ENCODE measurements at places on chromosomes 16 and 17.

DNA sequence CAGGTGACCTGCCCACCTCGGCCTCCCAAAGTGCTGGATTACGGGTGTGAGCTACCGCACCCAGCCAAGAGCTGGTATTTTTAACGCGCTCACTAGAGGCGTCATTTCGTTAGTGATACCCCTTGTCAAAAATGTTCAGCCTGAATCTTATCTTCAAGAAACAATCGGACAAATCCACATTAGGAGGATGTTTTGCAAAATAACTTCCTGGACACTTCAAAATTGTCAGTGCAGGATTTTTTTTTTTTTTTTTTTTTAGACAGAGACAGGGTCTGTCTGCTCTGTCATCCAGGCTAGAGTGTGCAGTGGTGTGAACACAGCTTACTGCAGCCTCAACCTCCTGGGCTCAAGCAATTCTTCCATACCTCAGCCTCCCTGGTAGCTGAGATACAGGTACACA, 63.0 kb downstream of the RMI2 start:
- DNase-seq = peak; percentile 15

GRCh38 chr16:21083729-21084268, 66.8 kb downstream of the DNAH3 start:
- DNase-seq = peak; percentile 77

DNA sequence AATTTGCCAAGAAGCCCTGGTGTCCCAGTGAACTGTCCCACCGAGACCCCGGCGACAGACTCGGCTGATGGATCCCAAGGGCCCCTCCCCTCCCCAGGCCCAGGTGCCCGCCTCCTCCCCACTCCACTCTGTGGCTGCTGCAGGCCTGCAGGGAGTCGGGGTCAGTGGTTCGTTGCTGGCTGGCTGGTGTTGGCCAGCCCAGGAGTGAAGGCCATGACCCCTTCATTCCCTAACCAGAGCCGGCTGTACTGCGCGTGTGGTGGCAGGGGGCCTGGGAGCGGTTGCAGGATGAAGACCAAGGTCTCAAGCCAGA, 9.2 kb upstream of the TBX2 start:
- no peak for DNase-seq

GRCh38 chr17:37512442-37513068, 22.9 kb downstream of the DUSP14 start:
- no peak for DNase-seq

DNA sequence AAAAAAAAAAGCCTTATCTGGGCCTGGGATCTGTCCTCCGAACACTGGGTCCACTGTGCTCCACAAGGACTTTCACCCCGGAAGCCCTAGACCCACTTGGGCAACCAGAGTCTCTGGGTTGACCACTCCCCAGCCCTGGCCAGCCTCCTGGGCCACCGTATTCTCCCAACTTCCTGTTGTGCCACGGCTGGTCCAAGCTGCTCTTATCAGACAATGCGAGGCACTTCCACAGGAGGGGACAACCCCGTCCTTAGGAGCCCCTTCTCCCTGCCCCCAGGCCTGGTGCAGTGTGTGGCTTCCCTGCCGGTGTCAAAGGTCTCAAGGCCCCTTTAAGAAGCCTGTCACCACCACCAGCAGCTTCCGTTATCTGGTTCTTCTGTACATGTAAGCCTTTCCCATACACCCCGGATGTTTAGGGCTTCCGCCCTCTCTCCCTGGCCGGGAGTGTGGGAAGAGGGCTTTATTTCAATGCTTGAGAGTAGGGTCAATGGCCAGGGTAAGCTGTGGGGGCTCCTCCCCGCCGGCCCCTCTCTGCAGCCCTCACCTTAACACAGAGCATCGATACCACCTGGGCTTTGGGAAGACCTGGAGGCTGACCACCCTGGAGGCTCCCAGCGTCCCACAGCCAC, 313.0 kb downstream of the SEC14L1 start:
- peak; percentile 79 for DNase-seq

DNA sequence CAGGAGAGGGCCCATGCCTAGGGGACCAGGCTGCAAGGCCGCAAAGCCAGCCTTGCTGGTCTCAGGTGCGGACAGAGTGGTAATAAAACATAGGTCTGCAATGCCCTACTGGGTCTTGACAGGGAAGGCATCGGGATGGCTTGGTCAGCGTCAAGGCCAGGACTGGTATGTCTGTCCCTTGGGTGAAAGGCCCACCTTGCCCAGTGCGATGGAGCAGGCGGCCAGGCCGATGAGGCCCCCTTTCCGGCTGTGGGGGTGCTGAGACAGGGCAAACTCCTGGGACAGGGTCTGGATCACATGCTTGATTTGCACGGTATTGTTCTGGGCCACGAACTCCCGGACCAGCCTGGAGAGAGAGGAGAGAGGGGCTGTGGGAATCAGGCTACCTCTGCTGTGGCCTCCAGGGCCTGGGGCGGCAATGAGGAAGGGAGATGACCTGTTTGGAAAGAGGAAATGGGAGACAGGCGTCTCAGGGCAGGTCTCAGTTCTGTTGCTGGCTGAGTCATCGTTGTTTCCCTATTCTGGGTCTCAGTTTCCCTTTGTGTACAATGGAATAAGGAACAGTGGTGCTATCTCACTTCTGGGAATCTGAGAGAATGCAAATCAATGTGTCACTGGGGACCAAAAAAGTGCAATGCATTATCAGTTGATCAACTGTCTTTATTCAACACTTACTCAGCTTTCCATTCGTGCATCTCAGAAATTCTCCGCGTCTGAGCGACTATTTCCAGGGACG, 14.8 kb downstream of the VAC14 start:
- no peak for DNase-seq

DNA sequence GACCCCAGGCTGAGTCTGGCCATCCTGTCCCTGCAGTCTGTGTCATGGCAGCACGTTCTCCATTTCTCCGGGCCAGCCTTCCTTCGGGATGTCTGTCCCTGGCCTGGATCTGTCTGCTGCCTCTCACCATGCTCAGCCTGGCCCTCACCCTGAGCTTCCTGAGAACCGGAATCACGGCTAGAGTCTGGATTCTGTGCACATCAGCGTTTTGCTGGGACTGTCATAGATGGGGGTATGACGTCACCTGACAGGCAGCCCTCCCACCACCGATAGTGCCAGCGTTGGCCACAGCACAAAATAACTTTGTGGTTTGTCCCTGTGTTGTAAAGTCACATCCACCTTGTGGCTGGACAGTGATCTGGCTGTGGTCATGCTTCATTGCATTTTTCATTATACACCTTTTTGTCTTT, 59.2 kb downstream of the B9D1 start:
- DNase-seq = no peak

DNA sequence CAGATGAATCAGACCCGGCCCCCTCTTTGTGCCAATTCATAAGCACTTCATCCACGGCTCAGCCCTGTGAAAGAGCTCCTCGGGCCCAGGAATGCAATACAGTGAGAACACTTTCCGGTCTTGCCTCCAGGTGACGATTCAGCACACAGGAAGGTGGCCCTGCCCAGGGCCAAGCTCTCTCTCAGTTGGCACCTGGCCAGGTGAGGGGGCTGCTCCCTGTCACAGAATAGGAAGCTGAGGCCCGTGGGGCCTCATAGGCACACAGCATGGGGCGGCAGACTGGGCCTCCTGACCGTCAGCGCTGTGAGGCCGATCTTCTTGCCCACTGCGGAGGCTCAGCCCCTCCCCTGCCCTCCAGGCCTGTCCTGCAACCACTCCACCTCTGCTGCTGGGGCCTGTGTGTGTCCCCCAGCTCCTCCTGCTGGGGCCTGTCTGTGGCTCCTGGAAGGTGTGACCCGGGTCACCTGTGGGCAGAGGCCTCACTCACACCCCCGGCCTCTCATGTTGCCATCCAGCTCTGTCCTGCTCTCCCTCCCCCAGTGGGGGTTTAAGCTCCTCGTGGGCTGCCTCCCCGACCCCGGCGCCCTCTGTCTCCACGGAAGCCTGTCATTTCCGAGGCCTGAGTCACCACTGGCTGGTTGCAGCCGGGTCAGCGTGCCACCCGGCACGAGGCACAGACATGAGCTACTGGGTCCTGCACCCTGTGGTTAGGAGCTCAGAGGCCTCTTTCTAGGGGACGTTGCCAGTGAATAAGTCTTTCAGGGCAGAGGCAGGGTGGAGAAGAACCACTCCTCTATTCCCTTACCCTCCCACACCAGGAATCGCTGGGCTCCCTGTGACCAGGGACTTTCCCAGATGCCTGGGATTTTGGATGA, 114.4 kb downstream of the SEC14L1 start:
- no peak for DNase-seq

GRCh38 chr17:75227729-75228128, 22.2 kb downstream of the NUP85 start:
- DNase-seq = no peak

GRCh38 chr17:58316260-58316960, 12.2 kb downstream of the TSPOAP1 start:
- no peak for DNase-seq

- no peak for DNase-seq
Observed at GRCh38 chr17:6138761-6139446, 68.7 kb downstream of the WSCD1 start.

GRCh38 chr17:5931616-5932015, 138.6 kb upstream of the WSCD1 start:
- DNase-seq = no peak

DNA sequence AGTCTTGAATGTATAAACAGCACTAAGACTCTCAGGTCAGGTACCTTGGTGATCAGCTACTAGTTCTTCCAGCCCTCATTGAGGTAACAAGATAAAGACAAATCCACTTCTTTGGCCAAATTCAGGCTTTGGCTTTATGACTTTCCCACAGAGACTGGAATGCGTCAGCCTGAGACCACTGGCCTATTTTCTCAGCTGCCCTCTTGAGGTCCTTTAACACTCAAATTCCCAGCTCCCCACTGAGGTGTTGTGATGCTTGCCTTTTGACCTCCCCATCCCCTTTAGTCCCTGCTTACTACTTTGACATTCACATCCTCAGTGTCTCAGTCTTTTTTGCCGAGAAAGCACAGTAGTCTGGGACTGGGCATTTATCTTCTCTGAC, 10.6 kb downstream of the TNFAIP1 start:
- no peak for DNase-seq

DNA sequence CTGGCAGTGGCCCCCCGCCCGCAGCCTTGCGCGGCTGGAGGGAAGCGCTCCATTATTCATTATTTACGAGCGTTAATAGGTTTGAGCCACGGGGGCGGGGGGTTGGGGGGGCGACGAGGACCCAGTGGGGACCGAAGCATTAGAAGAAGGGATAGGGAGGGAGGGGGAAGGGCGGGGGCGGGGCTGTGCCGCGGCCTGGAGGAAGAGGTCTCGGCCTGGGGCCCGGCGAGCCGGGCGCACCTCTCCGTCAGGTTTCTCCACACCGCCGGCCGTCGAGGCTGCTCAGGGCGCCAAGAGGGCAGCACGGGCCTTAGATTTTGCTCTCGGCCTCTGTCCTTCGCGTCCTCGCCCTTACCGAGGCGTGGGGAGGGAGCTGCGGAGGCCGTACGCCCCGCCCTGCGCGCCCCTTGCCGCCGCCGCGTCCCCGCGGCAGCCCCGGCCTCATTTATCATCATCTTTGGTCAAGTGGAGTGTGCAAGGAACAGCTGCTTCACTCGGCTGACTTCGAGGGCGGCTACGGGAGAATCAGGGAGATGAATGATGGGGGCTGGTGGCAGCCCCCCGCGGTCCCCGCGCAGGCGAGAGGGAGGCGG, 54.2 kb downstream of the SREBF1 start:
- DNase-seq = peak; percentile 32

DNA sequence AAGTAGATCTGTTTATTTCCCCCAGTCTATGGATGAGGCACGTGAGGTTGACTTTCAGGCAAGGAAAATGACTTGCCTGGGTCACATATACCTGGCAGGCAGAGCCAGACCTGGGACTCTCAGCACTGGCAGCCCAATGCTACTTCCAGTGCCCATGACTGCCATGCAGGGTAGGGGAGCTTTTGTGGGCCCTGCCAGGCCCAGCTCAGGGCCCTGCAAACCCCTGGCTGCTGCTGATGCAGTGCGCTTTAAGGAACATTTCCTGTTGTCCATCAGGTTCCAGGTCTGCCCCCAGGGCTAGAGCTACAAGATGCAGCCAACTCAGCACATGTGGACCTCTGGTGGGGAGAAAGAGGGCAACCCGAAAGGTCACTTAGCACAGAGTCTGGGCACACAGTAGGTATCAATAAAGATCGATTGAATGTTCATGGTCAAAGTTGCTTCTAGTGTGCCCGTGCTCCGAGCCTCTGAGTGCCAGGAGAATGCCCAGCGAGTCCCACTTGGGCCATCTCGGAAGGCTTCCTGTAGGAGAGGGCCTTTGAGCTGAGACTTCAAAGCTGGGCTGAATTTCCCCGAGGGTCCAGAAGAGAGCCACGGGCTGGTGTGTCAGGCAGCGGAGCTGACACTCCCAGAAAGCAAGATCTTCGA, 513 bp upstream of the TBX21 start:
- no peak for DNase-seq

DNA sequence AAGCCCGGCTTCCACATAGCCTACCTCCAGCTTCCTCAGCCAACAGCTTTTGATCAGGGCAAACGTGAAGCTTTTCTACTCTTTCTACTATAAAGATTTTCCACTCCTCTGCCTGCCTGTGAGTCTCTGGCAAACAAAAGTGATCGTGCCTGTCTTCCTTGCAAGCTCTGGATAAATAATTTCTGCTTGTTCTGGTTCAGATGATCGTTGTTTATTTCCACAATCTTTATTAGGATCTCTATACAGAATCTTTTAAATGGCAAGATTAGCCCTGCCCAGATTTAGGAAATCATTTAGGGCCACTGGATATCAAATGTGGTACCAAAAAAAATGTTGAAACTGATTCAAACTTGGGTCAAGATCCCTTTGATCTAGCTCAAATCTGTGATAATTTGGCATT, 20.4 kb downstream of the KCNJ16 start:
- DNase-seq = no peak

DNA sequence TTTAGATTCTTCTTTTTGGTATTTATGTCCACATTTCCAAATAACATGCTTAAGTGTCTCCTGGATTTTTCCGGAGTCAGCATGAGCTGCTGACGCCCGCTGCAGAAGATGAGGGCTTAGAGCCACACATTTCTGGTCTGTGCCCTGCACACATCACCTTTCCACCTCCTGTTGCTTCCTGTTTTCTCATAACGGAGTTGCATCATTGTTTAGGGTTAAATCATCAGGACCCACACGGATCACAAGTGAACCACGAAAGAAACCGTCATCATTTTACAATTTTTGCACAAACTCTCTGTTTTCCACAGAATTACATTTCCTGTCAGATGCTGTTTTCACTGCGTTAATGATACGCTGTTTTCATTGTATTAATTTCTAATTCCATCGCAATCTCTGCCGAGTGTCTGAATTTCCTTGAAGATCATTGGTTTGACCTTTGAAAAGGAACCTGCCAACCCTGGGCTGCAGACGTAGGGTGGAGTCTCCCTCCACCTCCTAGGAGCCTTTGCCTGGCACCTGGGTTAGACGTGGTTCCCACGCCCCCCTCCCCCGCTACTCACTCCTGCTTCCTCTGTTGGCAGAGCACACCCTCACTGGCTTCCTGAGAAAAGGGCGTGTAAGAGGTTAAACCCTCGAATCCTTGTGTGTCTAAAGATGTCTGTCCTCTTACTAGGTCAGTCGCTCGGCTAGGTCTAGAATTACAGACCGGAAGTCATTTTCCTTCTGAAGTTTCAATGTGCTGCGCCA, 68.2 kb downstream of the RNF213 start:
- DNase-seq = no peak

GRCh38 chr16:85686912-85687591, 1.7 kb downstream of the GINS2 start:
- no peak for DNase-seq
